ENCODE measurements at places on chromosomes 1 and 21.

DNA sequence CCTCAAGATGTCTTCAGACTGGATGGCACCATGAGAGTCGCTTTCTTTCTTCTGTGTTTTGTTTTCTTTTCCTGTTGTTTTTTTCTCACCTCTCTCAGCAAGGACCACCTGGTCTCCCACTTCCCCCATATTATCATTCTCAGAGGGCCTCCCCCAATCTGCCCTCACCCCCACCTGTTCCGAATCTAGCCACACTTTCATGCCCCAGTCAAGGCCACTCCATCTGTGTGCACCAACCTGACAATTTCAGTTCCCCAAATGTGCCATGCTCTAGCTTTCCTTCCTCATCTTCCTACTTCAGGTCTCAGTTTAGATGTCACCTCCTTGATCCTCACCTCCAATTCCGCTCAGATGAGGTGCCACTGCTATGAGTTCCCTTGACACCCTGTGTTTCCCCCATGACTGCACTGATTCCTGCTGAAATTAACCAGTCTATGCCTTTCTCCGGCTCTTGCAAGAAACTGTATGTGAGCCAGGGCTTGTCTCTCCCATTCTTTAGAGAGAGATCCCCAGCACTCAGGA is 146.2 kb downstream of the PLPP3 start:
- no peak for DNase-seq

DNA sequence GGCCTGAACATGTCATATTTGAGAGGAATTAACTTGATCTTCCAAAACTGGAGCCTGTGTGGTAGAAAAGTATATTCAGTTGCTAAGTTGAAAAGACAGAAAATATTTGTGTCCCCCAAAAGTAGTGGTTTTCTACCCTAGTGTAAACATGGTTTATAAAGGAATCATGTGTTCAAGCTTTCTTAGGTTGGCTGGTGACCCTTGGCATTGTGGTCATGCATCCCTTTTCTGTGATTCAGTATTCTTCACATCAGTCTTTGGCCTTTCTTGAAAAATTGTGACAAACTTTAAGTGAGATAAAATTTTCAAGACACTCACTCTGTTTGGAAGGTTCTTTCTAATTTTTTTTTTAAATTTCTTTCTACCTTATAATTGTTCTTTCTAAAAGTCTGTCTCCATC is 193.2 kb downstream of the DHRS3 start:
- DNase-seq, result no peak

GRCh38 chr1:199724049-199724448 is 303.5 kb upstream of the NR5A2 start:
- DNase-seq, result no peak

- DNase-seq, result no peak
These were observed 164.2 kb downstream of the RHOU start for GRCh38 chr1:228899421-228899956.

GRCh38 chr21:42779431-42779861 is 99.9 kb downstream of the WDR4 start:
- no peak for DNase-seq

All from suprapubic skin (tissue), 4 donors.